ENCODE measurements at places on chromosomes 6 and 20.

DNA sequence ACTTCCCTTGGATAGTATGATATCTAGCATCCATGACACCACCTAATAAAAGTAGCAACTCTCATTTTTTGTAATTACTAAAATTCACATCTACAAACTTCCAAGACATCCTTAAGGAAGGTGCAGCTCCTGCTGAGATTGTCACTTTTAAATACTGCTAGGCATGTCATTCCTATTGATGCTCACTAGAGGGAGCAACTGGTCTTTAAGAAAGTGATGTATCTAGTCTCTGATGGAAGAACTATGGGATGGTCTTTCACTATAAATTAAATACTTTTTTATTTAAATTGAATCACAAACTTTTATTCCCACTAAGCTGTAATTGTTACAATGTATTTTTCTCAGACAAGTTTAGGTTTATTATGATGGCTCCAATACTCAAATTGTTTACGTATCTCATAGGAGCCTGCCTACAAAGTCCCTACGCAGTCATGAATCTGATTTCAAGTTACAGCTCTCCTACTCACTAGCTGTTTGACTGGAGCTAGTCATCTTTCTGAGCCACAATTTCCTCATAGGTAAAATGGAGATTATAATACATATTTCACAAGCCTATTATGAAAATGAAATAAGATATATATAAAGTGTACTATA lies 8.1 kb upstream of the TSPYL1 start:
- DNase-seq = no peak

GRCh38 chr20:48805716-48806115 lies 22.1 kb downstream of the PREX1 start:
- no peak for DNase-seq

GRCh38 chr6:168953461-168953860 lies 300.2 kb downstream of the THBS2 start:
- no peak for DNase-seq

DNA sequence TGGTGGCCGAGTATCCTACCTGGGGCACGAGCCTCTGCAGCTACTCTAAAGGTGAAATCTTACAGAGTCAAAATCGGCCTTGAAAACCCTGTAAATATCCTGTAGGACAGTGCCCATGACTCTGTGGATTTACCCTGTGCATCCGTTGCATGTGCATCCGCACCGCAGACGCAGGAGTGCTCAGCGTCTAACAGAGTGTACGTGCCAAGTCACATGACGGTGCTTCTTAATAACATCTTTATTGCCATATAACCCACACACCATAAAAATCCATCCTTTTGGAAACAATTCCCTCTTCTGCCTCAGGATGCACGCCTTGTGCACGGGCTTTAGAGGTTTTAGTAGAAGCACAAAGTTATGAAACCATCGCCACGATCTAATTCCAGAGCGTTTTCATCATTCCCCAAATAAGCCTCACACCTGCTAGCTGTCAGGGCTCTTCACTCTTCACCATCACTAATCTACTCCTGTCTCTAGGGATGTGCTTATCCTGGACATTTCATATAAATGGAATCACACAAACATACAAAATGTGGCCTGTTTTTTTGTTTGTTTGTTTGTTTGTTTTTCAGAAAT lies 384.5 kb upstream of the SULF2 start:
- DNase-seq = no peak

DNA sequence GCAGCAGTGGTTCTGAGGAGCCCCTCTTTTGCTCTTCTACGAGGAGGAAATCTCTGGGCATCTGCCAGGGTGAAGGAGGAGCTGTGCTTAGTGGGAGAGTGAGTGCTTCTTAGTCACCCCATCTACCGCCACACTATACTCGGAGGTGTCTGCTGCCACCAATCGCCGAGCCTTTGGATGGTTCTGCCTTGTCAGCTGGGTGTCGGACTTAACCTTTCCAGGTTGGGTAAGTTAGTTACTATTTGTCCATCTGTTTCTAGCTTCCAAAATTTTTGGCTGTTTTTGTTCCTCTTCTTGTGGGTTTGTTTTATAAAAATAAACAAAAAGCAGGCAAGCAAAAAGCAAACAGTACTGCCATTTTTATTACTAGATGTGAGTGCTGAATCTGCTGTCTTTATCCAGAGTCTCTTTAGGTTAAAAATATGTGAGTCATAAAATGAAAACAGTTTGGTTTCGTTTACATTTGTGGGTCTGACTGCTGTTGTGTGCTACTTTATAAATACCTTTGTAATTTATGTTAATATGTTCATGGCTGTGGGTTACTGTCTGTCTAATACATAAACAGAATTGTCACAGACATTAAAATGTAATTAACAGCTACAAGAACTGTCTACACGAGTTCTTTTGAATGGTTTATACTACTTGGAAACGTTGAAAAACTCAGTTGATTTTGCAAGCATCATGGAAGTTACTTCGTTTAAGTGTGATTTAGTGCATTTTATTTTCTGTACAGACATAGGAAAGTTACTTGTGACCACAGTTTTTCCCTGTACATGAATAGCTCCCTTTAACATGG lies 89.2 kb downstream of the ARID1B start:
- no peak for DNase-seq

DNA sequence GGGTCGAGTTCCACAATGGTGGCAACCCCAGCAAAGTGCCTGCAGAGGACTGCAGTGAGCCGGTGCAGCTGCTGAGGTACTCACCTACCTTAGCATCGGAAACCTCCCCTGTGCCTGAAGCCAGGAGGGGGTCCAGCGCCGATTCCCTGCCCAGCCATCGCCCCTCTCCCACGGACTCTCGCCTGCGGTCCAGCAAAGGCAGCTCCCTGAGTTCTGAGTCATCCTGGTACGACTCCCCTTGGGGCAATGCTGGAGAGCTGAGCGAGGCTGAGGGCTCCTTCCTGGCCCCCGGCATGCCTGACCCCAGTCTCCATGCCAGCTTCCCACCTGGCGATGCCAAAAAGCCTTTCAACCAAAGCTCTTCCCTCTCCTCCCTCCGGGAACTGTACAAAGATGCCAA lies 134.1 kb upstream of the CLDN20 start:
- DNase-seq = no peak

DNA sequence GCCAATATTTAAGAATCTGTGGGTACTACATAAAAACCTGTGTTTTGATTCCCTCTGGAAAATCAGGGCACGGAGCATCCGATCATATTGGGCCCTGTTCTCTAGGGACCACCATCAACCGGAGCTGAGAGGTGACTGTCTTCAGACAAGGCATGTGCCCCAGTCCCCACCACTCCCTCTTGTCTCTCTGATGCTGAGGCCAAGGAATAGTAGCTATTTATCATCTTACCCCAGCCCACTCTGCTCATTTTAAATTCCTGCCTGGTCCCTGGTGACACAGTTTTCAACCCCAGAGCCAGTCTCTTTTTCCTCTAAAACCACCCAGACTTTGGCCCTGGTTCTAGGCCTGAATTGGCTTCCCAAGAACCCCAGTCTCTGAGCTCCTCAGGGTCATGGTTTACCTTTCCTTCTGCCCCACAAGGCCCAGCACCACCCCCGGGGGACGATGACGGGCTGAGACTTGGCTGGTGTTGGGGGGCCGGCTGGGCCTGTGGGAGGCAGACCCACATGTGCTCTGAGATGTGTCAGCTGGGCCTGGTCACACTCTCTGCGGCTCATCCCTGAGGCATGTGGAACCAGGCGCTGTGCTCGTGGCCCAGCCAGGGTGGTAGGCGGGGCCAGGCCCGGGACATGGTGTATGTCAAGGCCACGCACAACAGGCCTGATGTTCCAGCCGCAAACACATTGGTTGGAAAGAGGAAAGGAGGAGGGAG lies 114.4 kb downstream of the CEBPB start:
- no peak for DNase-seq

GRCh38 chr20:37598100-37598543 lies 70.4 kb upstream of the BLCAP start:
- no peak for DNase-seq

DNA sequence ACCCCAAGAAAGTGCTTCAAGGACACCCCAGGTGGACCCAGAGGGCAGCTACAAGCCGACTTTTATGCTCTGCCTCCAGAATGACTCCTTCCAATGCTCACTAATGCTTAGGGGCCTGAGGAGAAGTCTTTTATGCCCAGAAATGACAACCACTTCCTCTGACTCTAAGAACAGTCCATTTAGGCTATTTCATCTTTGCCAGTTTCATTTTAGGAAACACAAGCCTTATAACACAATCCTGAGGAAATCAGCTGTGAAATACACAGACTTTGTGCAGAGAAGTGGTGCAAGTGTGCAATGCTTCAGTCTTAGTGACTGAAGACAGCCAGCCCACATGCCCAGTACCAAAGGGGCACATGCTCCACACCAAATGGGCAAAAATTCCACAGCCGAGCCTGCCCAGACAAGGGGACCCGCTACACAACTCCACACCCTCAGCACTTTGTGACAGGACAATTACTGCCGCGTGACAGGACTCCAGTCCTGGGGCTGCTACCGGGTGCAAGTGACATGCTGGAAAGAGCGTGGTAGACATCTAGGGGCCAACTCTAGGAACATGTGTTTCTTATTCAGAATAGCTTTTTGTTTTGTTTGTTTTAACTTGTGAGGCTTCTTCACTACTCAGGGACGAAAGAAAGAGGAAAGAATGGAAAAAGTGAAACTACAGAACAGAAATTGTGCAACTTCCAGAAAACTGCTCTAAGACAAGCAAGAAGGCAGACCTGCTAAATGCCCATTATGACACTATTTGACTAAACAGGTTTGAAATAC lies 28.2 kb upstream of the PLAGL1 start:
- no peak for DNase-seq

DNA sequence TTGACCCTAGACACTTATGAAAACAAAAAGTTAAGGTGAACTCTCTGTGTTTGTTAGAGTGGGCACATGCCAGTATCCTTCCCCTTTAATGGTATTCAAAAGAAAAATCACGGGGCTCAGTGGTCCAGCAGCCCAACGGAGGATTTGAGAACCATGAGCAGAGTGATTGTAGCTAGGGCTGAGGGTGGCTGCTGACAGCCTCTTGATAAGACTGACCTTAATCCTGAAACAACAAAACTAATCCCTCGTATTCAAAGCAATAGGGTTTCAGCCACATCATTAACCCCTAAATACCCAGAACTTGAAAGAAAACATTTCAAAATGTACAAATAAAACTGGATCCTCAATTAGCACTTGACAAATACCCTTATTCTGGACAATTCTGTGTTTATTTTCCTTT lies 95.1 kb downstream of the SNAP25 start:
- DNase-seq = no peak

GRCh38 chr6:108097882-108098281 lies 23.3 kb upstream of the OSTM1 start:
- DNase-seq = no peak

DNA sequence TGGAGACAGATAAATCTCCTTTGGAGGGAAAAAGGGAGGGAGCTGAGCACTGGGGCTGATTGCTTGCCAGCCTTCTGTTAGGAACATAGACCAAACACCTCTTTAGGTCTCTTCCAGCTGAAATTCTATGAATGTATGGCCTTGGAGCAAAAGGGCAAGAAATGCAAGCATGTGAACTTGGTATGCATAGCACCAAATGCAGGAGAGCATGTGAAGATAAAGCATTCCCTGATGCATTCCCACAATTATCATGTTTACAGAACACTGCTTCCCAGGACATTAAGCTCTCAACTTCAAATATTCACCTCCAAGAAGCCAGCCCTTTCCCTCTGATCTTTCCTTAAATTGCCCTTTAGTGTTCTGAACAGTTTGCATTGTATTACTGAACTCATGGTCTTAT lies 15.6 kb downstream of the RIPOR2 start:
- no peak for DNase-seq

DNA sequence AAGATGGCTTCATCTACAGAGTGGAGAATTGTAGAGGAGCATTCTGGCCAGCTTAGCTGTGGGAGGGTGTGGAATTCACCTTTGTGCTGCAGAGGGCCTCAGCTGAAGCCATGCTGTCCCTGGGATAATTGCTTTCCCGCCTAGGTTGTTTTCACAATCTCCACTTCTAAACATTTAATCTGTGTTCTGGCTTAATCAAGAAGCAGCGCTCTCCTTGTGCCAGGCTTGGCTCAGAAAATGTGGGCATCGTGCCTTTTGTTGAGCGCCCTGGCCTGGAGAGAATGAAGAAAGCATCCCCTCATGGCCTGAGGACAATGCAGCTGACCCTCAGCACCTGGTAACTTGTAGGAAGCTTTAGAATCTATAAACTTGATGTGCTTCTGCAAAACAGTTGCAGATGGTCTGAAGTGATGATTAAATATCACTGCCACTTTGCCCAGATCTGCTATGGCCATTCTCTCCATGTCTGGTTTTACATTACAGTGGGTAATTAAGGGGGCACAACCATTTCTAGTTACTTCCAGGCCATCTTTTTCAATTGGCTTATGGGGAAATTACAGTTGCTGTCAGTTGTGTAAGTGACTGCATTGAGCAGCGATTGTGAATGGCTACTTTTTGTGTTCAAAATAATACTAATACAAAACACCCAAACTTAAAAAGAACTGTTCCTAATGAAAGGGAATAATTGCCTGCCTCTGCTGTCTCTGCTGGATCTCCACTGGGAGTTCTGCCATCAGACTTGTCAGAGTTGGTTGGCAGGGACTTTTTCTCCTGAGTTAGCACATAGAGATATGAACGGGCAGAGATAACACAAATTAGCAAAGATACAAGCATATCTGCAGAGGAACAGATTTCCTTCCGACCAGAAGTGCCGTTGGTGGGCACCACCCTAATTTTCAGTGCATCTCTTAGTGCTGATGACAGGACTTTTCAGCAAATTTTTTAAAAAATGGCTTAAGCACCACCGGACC lies 18.4 kb downstream of the CTNNBL1 start:
- DNase-seq = no peak

- DNase-seq = no peak
Measured at GRCh38 chr6:158737082-158737709, 82.0 kb downstream of the EZR start.

DNA sequence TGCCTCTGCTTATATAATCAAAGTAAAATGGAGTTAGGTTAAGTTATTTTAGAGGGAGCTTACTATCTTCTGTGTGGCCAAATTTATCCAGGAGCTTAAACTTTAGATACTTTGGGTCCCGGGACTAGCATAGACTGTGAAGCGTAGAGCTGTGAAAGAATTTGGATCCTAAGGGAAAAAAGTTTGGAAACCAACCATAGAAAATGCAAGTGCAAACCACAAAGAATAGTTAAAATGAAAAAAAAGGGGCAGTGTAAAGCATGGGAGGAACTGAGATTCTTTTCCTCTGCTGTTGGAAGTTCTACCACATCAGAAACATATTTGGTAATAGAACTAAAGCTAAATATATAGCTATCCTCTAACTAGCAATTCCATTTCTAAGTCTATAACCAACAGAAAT lies 232.2 kb upstream of the FLRT3 start:
- no peak for DNase-seq

GRCh38 chr6:130931683-130932082 lies 104.5 kb downstream of the SMLR1 start:
- no peak for DNase-seq

DNA sequence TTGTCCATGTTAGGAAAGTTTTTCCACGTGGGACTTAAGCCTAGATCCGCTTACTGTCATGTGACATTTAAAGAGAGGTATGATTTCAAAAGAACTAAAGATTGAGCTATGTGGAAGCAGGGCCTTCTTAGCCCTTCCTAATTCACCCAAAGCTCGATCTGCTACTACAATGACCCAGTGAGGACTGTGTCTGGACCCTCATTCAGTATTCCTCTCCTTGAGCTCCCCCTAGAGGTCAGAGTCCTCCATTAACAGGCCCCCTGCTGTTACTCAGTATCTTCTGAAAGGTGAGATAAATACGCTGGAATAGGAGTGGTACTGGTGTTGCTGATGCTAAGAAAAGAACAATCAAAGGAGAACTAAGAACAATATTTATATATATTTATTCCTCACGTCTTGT lies 414.0 kb downstream of the GJA1 start:
- DNase-seq = no peak

- no peak for DNase-seq
Measured at GRCh38 chr6:45712076-45712475, 303.6 kb downstream of the CLIC5 start.
